Activated naive CD8-positive, alpha-beta T cell treated with anti-CD3 and anti-CD28 coated beads for 36 hours (primary cell): ENCODE measurements at places on chromosomes 7 and 10.

- DNase-seq, result peak; percentile 60
Measured at GRCh38 chr10:119207713-119208552, 562 bp downstream of the GRK5 start.

DNA sequence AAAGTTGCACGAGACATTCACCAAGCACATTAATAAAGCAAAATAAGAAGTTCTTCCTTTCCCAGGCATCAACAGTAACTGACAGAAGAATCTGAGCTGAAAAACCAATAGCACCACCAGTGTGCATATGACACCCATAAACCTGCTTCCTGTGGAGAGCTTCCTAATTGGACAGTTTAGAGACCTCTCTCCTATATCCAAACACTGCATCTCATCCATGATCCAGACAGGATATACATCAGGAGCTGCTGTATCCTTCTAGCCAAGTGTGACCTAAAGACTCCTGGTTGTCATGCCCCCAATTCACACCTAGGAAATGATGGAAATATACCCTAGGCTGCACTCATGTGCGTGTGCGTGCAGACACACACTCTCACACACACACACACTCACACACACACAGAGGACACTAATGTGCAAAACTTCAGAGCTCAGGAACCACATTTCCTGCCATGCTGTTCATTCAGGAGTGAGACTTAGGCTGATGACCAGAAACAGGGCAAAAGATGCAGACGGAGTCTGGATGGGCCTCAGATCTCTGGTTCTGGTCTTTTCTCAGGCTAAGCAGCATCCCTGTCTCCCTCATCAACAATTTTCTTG, 58.0 kb downstream of the MAP3K8 start:
- DNase-seq, result no peak

- no peak for DNase-seq
Measured at GRCh38 chr7:138727336-138728099, 26.4 kb upstream of the SVOPL start.

DNA sequence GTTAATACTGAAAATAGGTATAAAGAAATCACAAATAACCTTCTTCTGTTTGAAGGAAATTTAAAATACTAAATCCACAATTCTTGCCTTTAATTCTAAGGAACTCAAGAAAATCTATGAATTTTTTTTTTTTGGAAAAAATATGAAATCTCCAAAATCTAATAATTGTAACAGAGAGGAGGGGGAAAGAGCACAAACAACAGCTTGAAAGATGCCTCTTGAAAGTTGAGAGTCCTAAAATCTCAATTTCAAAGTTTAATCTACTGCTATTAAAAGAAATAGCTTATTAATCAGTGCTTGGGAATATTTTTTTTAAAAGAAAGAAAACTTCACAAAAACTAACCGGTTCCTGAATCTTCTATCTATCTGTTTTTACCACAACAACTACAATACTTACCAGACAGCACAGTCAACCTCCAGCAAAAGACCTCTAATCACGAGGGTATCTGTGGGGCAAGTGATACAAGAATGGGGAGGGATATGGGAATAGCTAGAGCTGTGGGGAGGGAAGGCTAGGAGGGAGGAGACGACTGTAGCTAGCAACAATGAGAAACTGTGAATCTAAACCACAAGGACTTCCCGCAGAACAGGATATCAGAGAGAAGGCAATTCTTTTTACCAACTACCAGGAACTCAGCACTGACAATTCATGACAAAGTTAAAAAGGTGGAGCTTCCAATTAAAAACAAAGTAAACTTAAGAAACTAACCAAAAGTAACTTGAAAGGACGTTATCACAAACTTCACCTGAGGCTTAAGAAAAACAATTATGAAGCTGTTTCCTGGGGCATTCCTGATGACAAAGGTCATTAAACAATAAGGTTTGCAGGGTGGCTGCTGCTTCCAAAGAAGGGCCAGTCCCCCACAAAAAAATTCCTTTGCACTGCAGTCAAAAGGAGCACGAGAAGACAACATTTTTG, at the start of gene USP54:
USP54 (minus strand) TSS at position 462 of the 919 bp plus-strand sequence. CDS start 15,684 bp downstream, outside the sequence.
- DNase-seq, result no peak

- no peak for DNase-seq
Measured at GRCh38 chr7:151244841-151245346, 3.6 kb downstream of the SMARCD3 start.

DNA sequence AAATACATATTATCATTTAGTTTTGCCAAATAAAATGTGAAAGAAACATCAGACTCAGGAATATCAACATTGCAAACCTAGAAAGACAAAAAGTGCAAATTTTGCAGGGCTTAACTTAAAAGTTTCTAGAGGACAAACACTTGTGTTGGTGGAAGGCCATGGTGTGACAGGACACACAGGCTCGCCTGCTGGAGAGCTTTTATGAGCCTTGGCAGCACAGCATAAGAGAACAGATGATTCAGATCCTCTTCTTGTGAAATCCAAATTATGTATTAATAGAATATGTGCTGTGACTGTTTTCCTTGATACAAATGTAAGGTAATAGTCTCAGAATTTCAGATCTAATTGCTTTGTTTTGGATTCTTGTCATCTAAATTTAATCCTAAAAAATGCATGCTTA, 72.9 kb upstream of the ABCB5 start:
- no peak for DNase-seq

DNA sequence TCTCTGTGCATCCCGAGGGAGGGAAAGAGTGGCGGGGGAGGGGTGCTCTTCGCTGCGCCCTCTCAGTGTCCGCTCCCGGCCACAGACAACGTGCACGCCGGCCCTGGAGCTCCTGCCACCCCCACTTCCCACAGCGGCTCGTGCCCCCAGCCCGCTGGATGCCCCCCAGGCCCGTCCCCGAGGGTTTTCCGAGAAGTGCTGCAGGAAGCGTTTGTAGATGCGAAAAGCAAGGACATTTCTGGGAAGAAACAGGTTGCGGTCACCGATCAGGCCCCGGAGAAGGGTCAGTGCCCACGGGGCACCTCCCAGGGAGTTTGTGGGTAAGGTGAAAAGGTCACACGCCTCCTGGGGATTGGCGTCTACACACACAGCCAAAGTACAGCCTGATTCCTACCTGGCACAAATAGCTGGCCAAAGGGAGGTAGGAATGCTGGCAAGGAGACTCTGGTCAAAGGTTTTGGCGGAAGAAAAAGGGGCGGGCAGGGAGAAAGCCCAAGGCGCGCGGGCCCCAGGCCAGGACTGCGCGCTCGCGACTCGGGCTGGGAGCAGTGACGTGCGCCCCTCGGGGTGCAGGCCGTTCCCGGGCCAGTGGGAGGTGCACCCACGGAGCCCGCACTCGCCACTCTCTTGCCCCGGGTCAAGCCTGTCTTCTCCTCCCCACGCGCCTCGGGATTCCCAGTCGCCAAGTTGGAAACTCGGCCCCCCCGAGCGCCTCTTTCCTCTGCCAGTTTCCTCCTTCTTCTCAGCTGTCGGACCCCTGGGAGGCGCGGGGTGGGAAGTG, 1.5 kb upstream of the NRP1 start:
- DNase-seq, result peak; percentile 2

- no peak for DNase-seq
Measured at GRCh38 chr10:126045861-126046260, 149.5 kb downstream of the FANK1 start.

DNA sequence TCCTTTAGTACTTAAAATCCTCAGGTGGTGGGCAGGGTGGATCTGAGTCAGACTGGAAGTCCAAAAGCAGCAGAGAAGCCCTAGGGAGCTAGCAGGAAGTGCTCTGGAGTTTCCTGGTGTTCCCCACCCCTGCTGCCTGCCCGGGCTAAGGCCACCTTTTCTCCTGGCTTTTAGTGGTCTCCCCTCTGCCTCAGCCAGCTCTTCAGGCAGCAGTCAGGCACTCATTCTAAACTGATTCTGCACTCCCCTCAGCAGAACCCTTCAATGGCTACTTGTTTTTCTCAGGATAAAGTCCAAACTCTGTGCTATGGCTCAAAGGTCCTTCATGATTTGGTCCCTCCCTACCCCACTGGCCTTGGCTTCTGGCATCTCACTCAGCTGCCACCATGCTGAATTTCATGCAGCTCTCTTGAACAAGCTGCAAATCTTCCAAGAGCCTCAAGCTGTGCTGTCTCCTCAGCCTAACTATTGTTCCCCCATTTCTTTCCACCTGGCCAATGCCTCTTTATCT, 28.9 kb upstream of the DNMBP start:
- DNase-seq, result no peak

GRCh38 chr7:138459413-138460175, 465 bp upstream of the TRIM24 start:
- DNase-seq, result no peak

DNA sequence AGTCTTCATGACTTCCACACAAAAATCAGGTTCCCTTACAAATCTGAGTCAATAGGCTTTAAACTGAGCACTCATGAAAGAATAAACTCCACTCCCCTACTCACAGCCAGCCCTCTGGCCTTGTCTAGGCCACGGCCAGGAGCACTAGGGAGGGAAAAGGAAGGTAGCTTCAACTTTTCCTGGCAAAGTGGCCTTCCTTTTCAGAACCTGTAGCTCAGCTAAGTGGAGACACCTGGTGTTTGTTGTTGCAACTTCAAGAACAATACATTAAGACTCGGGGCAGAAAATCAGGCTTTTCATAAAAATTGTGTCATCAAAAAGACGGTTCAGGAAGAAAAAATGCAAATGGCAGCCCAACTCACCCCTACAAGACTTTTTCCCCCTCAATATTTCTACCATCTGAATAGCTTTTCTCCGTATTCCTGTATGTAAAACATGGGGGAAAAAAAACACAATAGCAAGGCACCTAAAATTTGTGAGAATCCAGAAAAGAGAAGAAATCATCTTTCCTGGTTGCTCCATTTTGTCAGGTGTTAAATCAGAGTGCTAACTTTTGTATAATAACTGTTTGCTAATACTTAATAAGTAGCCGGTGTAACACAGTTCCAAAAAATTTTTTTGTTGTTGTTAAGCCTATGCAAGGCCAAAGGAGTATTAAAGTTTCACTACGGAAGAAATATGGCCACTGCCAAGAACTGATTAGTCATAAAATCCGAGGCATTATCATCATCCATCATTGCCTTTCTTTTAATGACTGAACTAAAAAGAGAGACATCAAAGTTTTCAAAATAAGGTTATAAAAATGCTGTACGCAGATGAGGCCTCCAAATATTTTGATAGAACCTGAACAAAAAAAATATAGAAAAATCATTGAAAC, 66.2 kb upstream of the ARID5B start:
- DNase-seq, result no peak

GRCh38 chr10:110802551-110803238, 69.0 kb upstream of the PDCD4 start:
- DNase-seq, result peak; percentile 54

DNA sequence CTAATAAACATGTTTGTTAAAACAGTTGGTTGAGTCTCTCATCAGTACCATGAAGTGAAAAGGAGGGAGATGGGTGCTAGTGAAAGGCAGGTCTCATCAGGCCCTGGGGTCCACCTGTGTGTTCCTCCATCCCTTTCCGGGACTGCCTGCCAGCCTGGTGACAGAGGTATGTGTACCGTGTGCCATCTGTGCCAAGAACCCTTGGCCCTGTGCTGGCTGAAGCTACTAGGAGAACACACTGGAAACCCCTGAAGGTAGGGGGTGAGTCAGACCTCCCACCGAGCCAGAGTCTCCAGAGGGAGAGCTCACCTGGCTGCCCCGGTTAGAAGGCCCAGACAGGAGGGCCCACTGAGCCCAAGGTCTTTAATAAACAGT, 2.3 kb downstream of the DDIT4 start:
- DNase-seq, result peak; percentile 54

DNA sequence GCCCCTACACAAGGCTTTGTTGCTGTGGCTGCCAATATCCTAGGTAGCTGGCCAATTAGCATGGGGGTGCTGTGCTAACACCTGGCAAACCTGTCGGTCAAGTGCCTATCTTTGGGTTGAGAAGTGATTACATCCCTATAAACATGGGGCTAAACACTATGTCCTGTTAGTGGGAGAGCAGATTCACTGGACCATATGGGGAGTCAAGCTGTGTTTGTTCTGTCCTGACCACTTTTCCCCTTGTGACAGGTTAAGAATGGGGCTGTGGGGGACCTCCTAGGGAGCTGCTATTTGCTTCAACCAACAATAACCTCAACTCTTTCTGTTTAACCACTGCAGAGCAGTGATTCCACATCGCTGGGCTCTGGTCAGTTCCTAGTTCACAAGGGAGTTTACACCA, 151.5 kb upstream of the AOAH start:
- DNase-seq, result no peak

DNA sequence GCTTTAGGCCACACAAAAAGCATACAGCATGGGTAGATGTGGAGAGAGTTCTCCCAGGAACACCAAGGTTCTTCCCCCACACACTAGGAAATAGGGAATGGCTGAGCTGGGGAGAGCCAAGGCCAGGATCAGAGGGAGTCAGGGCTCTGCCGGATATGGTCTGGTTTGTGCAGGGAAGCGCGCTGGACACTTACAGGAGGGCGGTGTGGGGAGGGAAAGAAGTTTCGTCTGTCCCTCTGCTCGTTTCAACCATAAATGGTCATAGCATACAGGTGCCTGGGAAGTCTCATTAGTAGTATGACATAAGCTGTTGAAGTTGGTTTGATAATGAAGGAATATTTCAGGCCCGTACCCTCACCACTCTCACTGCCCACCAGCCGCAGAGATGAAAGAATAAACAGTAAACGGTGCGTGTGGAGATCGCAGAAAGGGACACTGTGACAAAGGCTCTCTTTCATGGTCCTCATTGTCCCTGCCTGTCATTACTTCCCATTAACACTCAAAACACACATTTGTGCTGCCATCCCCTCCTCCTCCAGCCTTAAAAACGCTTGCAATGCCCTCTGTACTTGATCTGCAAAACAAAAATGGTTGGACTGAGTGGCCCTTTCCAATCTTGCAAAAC, 207.2 kb downstream of the CELF2 start:
- DNase-seq, result no peak

GRCh38 chr10:126433351-126433750, 45.1 kb upstream of the ADAM12 start:
- no peak for DNase-seq

DNA sequence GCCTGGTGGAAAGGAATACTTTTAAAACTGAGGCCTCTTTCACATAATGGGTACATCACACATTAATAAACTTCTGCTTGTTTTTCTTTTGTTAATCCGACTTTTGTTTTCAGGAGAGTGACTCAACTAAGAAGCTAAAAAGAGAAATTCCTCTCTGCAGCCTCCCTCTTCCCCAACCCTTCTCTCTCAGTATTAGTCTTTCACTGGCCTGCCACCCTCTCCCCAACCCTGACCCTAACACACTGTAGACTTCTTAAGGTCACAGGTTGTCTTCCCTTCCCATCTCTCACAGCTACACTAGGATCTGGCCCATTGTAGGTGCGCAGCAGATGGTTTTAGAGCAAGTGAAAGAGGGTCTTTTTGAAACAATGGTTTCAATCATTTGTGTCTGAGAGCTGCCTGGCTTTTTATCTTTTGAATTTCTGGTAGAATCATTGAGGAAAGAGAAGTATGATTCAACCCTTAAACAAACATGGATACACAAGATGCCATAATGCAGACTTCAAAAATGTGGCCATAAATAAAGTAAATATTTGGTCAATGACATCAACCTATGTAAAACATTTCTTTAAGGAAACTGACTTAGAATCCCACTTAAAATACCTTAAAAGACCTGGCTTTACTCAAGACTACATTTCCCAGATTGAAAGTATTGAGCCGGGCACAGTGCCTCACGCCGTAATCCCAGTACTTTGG, 17.9 kb upstream of the FFAR4 start:
- DNase-seq, result no peak

GRCh38 chr10:11611248-11612020, at the start of gene USP6NL:
Gene USP6NL (minus strand): TSS chr10:11611650. CDS start chr10:11597634, 14,016 bp downstream.
- peak; percentile 68 for DNase-seq
